ENCODE measurements at places on chromosomes 1 and 21. TPM values are rescaled to one million over a fixed set of nuclear protein-coding genes. Genes with fewer than 3 reads are reported as not detected.

OPRD1 gene
- not detected for total RNA-seq

GRCh38 chr21:14737284-14737691, 191.2 kb upstream of the SAMSN1 start:
- H3K27me3 ChIP-seq, result no peaks in the 10 kb centered on the region
- H3K4me1 ChIP-seq, result peaks cover 7% of the 10 kb centered on the region
- DNase-seq, result no peak
- H3K4me3 ChIP-seq, result no peak overlapping the region

DNA sequence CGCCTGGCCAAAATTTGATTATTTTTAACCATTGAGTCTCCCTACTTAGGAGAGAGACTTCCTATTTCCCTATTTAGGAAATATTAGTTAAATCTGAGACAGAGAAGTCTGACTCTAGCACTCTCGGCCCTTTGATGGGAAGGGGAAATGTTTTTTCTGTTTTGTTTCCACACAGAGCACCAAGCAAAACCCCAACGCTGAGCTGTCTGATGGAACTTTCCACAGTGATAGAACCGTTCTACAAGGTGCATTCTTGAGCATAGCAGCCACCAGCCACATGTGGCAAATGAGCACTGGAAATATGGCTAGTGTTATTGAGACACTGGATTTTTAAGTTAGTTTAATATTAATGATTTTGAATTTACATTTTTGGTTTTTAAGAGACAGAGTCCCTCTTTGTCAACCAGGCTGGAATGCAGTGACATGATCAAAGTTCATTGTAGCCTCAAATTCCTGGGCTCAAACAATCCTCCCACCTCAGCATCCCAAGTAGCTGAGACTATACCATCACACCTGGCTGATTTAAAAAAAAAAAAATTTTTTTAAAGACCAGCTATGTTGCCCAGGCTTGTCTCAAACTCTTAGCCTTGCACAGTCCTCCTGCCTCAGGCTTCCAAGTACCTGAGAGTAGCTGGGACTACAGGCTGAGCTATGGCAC, 77.3 kb upstream of the GALNT2 start:
- H3K36me3 ChIP-seq, result no peaks in the 10 kb centered on the region
- no peak overlapping the region for H3K4me3 ChIP-seq
- H3K4me1 ChIP-seq, result no peaks in the 10 kb centered on the region
- H3K27ac ChIP-seq, result no peak overlapping the region
- no peak for DNase-seq
- peaks cover 24% of the 10 kb centered on the region for H3K27me3 ChIP-seq

DNA sequence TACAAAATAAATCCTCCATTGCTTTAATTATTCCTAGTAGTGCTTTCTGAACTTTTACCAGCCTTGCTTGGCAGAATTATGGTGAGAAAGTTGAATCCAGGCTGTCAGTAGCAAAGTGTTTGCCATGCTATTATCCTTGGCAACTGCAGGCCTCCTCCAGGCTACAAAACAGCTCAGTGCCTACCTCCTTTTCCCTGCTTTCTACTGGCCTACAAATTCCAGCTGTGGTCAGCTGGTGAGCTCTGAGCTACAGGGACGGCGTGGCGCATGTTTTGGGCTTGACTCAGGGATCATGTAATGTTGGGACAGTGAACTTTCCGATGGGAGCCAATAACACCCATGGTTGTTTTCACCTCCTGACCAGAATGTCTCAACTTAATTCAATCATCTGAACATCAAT, 456.1 kb upstream of the ADAMTS5 start:
- no peaks in the 10 kb centered on the region for H3K4me1 ChIP-seq
- no peak for DNase-seq
- no peaks in the 10 kb centered on the region for H3K27me3 ChIP-seq
- H3K27ac ChIP-seq, result no peak overlapping the region
- H3K4me3 ChIP-seq, result no peak overlapping the region

DNA sequence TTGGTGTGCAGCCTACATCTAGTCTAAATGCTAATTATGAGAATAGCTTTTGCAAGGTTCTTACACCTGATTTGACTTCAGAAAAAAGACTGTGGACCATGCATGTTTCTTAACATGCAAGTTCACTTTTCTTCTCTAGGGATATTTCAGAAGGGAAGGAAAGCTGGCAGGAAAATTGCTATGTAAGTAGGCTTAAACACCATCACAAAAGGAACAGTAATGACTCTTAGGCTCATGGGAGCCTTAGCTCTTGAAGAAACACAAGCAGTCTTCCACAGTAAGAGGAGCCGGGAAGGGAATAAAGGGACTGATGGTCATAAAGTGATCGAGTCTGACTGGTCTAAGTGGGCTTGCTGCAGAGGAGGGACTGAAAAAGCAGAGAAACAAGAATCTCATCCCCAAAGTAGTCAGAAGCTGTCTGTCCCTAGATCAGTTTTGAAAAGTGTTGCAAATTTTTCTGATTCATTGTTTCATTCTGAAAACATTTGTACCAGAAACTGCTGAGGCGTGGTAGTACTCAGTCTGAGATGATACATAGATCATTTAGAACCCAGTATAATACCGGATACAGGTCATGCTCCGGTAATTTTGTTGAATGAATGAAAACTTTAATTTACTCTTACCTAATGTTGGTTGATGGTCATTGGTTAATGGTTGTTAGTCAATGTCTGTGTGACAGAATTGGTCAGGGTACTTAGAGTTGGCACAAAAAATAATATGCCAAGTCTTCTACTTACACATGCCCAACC, 40.9 kb downstream of the SMYD2 start:
- no peaks in the 10 kb centered on the region for H3K27me3 ChIP-seq
- H3K27ac ChIP-seq, result no peak overlapping the region
- DNase-seq, result no peak
- H3K36me3 ChIP-seq, result 0 out of 2 replicates have a peak, but pooled peaks cover 8% of the 10 kb centered on the region
- H3K4me3 ChIP-seq, result no peak overlapping the region
